ENCODE measurements at places on chromosomes 1 and 21. TPM values are rescaled to one million over a fixed set of nuclear protein-coding genes. Genes with fewer than 3 reads are reported as not detected.
A peak's percentile ranks its signal among the peaks of the same experiment; 100 is the strongest.

The GPN2 gene
- 20.7 TPM for polyA plus RNA-seq

The PAQR7 gene
- polyA plus RNA-seq = 7.9 TPM

The SH2D5 gene
- 0.13 TPM for polyA plus RNA-seq

The NOS1AP gene
- polyA plus RNA-seq = 0.97 TPM

The LEMD1 gene
- polyA plus RNA-seq = not detected

The OR2L3 gene
- polyA plus RNA-seq = not detected

The TMEM61 gene
- 0.38 TPM for polyA plus RNA-seq

The H6PD gene
- 17.9 TPM for polyA plus RNA-seq

The PTGER3 gene
- polyA plus RNA-seq = 15.2 TPM

The KAZN gene
- polyA plus RNA-seq = 4.4 TPM

The GPR161 gene
- 13.1 TPM for polyA plus RNA-seq

The ADAMTSL4 gene
- 8.8 TPM for polyA plus RNA-seq

GRCh38 chr21:17949421-17949820 is 130.3 kb upstream of the C21orf91 start:
- no peak for DNase-seq

DNA sequence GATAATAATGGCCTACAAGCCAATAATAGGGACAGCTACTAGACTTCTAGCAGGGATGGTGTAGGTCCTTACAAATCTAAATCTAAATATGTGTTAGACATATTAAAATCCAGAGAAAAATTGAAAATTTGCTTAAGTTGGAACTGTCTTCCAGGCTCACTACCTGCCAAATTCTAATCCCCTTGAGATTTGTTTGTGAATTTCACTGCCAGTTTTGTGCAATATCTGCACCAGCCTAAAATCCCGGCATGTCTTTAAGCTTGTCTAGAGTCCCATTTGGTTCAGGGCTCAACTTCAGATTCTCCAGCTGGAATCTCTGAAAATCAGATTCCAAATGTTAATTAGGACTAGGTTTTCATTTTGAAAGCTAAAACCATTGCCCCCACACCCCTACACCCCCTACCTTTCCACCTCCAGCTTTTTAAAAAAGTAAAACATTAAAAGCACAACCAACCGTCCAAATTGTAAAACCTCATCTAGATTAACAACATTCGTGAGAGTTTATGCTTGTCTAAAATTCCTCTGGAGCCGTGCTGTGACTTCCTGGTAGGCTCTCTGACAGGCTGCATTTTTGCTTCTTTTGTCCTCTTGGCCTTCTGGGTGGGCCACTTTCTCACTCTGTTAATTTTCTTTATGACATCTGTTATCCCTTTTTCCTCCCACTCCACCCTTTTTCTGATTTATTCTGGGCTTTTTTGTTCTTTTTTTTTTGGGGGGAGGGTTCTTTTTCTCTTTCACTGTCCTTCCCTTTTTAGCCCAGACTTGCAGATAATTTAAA is 348.7 kb downstream of the PAPPA2 start:
- DNase-seq = no peak

DNA sequence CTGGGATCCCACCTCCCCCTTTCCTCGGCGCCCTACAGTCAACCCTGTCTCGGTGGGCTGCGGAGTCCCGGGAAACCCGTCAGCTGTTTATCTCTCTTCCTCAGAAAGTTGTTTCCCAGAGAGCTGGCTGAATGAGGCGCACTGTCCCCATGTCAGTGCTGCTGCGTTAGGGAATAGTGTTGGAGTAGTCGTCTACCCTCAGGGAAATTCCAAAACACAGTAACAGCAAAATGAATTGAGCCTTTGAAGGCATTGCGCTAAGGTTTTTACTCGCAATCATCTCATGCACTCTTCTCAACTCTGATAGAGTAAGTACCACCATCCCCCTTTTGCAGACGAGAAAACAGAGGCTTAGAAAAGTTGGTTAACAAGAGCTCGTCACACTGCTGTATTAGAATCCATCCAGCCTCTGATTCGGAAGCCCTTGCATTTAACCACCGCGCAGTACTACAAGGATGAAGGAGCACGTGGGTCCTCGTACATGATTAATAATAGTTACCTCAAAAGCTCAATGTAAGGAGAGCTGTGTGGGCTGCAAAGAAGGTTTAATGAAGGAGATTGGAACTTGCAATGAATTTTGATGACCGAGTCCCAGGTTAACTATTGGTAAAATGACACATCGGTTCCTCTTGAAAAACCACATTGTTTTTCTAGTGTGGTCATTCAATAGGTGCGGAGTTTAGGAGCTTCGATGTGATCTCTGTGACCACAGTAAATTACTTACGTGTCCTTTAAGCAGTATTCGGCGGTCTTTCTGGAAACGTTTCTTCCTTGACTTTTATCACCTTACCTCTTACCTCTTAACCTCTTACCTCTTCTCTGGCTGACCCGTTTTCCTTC is 788 bp upstream of the EDEM3 start:
- DNase-seq = no peak

- no peak for DNase-seq
Measured at GRCh38 chr1:30760596-30761324, 3.2 kb upstream of the LAPTM5 start.

DNA sequence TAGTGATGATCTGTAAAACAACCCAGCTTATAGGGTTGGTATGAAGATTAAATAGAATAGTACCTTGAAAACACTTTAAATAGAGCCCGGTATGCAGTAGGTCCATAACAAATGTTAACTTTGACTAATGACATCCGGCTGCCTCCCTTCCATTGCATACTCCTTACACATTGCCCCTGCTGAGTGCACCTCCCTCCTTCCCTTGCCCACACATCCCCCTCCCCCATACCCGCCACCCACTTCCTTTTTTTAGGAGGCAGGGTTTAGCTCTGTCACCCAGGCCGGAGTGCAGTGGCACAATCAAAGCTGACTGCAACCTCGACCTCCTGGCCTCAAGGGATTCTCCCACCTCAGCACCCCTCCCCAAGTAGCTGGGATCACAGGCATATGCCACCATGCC is 24.4 kb upstream of the ZC3H12A start:
- DNase-seq = peak; percentile 66

DNA sequence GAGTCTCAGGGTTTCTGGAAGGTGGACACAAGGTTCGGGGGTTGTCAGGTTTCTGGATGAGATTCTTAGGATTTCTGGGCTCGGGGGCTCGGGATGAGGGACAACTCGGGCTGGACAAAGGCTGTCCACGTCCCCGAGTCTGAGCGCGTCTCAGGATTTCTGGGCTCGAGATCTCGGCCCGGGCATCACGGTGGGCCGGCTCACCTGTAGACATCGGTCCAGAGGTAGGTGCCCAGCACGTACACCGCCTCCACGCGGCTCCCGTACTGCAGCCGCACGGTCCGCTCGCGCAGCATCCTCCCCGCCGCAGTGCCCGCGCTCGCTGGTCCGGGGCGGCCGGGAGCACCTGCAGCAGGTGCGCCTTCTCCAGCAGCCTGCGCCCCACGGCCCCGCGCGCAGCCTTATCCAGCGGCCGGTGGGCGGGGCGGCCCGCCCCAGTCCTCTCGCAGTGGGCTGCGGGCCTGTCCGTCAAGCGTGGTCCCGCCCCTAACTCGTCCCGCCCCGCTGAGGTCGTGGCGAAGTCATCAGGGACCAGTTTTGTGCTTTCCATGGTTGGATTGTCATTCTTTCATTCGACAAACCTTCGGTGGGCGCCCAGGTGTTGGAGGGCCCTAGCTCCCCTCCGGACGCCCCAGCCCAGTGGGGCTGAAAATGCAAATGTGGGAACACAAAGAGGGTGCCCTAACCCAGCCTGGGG is at the start of gene PADI2:
TSS of gene PADI2 (minus strand) at position 376 of the 697 bp plus-strand sequence. CDS start at position 296, 80 bp downstream.
- peak; percentile 86 for DNase-seq

DNA sequence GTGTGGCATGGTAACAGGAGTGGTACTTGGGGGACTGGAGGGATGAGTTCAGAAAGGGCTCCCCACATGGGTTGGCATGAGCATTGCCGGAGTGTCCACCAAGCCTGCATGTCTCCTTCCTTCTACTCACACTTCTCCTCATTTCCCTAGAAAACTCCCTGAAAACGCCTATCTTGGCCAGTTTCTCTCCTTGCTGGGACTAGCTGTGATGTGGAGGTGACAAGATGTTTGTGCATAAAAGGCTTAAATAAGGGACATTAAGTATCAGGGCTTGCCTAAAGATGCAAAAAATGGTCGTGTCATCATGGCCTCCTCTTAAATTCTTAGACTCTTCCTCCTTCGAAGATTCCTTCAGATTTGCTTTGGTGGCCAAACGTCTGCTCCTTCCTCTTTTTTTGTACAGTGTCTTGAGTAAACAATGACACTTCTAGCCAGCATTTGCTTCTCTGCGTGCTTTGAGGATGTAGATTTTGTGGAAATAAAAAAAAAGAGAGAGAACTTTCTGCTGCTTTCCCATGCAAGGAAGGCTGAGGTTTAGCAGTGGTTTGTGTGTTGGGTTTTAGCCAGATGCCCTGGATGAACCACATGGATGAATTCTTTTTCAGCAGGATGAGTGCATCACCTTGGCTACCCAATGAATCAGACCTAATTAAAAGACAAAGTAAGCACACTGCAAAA is 239.1 kb upstream of the IRF2BP2 start:
- no peak for DNase-seq

DNA sequence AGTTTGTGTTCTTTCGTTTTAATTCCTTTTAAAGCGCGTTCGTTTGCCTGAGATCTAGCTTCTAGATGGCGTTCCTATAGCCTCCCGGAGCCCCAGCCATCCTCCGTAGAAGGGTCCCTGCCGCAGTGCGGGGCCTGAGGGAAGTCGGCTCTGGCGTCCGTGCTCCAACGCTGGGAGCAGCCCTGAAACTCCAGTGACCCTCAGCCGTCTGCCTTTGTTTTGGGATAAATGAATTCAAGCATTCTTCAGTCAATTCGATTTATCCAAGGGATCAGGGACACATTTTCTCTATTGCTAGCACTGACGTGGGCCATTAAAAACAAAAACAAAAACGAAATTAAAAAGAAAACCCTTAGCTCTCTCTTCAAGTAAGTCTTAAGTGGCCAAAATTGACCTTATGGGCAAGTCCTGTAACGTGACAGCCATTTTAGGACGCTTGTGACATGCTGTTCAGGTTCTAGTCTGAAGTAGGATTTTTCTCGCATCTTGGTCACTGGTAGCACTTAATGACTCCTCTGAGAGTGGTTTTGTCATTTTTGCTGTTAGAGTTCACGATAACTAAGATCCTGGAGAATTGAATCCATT is 742 bp upstream of the HSPA13 start:
- no peak for DNase-seq

- no peak for DNase-seq
Measured at GRCh38 chr1:176841238-176841637, 323.3 kb downstream of the ASTN1 start.

DNA sequence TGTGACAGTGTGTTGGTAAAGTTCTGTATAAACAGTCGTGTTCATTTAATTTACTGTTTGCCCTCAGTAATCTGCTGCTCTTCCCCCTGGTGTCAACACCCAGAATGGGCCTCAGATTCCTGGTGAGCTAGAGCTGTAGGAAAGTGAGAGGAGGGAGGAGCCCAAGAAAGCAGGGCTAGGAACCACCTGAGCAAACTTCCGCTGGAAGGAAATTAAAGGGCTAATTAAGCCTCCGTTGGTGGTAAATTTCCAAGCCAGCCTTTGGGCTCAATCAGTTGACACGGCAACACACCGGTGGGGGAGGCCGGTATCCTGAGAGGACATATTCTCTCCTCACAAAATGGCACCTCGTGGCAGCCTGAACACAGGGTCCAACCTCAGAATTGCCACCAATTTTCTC is 32.9 kb downstream of the RAB3B start:
- DNase-seq = no peak

- no peak for DNase-seq
Measured at GRCh38 chr1:152053375-152053774, 16.6 kb upstream of the S100A11 start.

DNA sequence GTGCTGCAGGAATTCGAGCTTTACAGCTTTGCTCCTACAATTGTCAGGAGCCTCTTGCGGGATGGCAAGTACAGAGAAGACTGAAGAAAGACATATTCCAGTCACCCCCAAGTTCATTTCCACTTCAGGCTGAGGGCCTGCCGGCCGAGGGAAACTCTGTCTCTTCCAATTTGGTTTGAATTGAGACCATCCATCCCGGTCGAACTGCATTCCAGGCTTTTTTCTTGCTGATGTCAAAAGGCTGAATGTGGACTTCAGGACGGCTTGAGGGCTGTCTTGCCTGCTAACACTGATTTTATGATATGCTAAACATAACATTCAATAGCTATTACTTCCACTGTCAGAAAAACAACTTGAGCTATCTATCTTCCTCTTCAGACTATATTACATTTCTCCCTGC is 79.8 kb upstream of the PLXNA2 start:
- no peak for DNase-seq

GRCh38 chr1:68401506-68401905 is 48.2 kb downstream of the RPE65 start:
- DNase-seq = no peak

DNA sequence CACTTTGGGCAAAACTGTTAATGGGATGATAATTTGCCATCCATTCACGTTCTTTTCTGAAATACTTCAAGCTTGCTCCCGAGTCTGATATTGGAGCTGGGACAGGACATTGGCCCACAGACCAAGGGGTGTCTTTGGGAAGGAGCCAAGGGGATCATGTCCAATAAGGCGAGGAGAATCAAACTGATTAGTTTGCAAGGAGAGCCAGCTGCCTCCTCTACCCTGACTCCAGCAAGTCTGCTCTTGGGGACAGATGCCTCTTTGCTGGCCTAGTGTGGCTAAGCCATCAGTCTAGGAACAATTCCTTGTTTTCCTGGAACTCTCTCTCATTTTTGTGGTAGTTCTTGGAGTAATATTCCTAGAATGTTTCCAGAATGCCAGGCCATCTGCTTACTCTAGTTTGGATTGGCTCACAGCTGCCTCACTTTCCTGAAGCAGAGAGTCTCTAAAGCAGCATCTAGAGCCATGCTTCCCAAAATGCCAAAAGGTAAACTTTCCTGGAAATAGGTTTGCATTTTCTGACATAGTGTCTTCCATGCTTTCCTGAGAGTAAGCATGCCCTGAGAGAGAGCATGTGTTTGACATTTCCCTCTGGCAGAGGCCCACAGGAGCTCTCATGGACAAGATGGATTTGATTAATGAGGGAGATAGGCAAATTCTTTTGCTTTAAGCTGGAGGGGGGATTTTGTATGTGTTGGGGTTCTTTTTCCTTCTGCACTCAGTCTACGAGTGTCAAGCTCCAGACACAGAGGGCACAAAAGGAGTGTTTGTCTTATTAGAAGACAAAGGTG is 145.6 kb downstream of the GDAP2 start:
- no peak for DNase-seq

GRCh38 chr1:64631346-64632034 is 113.4 kb upstream of the RAVER2 start:
- DNase-seq = no peak

- DNase-seq = no peak
Measured at GRCh38 chr1:201396861-201397464, 2.2 kb downstream of the LAD1 start.

DNA sequence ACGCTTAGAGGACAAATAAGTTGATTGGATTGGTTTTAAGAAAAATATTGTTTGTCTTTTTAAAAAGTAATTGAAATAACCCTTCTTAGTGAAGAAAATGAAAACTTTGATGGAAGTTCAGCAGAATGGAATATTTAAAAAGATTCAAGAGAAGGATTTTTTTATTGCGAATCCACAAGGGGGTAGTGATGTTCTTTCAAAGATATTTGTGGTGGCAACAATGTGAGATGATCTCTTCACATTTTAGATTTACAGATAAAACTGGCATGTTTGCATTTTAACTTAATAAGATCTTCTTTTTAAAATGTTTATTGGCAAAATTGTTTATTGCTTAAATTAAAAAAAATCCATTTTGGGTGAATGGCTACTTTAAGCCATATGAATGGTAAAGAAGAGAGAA is 8.9 kb downstream of the CAMTA1 start:
- no peak for DNase-seq

- DNase-seq = no peak
Measured at GRCh38 chr1:8145545-8146202, 119.6 kb upstream of the ERRFI1 start.

GRCh38 chr1:155794605-155795245 is 62.3 kb downstream of the GON4L start:
- DNase-seq = no peak
